HuH-7 (cell line): ENCODE measurements at places on chromosomes 11 and 22.
A peak's percentile ranks its signal among the peaks of the same experiment; 100 is the strongest.

DNA sequence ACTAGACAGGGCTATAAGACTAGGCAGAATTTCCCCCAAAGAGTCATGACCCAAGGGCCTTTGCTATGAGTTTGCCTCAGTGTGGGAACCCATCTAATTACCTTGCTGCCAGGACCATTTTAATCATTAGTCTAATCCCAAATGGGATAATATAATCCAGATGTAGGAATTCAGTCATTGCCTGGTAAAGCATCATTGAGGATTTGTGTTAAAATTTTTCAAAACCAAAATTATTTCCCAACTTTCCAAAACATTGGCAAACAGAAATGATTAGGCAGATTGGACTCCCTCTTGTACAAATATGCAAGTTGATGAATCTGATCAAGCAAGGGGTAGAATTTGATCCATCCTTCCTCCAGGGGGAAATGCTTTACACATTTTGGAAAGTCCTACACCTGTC lies 16.2 kb upstream of the MMP13 start:
- no peak for DNase-seq

DNA sequence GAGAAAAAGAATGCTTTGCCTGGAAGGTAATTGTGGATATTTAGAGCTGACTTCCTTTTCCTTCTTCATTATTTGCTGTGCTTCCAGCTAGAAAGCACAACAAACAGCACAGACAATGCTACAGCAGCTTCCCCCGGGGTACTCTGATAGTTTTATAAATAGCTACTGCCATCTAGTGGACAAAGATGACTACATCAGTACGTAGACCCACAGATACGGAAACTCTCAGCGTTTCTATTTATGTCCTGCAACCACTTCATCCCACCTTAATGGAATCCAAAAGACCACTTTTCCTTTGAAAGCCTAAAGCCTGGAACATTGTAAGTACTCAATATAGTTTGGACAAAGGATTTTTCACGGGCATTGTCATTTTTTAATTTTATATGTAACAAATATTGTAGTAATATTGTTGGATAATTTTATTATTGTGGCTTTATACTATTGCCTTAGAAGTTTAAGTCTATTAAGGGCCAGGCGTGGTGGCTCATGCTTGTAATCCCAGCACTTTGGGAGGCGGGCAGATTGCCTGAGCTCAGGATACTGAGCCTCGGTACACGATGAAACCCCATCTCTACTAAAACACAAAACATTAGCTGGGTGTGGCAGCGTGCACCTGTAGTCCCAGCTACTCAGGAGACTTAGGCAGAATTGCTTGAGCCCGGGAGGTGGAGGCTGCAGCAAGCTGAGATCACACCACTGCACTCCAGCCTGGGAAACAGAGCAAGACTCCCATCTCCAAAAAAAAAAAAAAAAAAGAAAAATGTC lies 7.5 kb downstream of the HSPA8 start:
- peak; percentile 67 for DNase-seq

GRCh38 chr11:63673579-63673978 lies 2.4 kb upstream of the ATL3 start:
- DNase-seq, result no peak

GRCh38 chr11:47285969-47286770 lies 16.2 kb downstream of the MADD start:
- no peak for DNase-seq

GRCh38 chr11:26569646-26570045 lies 2.4 kb downstream of the MUC15 start:
- no peak for DNase-seq

- DNase-seq, result no peak
Observed at GRCh38 chr11:1832920-1833295, 1.9 kb upstream of the SYT8 start.

DNA sequence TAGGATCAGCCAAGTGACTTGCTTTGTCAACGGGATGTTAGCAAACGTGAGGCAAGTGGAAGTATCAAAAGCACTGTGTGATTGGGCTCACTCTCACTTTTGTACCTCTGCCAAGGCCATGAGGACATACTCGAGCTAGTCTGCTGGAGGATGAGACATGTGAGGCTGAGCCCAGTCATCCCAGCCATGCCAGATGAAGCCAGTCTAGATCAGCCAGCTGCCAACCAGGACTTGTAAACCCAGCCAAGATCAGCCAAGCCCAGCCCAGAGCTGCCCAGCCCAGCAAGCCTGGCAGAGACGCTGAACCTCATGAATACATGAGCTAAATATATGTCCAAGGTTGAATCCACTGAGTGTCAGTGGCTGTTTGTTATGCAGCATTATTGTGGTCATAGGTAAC lies 369.7 kb downstream of the MN1 start:
- DNase-seq, result no peak

DNA sequence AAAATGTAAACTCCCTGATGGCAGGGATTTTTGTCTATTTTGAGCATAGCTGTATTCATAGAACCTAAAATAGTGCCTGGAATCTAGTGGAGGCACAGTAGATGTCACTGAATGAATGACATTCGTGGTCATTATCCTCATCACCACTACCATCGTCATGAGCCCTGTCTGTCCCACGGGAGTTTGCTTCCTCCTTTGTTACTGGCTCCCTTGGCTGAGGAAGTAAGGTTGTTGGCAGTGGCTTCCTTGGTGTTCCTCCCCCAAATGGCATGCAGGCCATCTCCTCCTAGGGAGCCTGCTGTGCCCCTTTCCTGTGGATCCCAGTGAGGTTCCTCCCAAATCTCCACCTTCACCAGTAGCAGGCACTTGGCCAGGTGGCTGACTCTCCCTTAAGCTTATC lies 183.0 kb downstream of the CEP164 start:
- DNase-seq, result no peak

DNA sequence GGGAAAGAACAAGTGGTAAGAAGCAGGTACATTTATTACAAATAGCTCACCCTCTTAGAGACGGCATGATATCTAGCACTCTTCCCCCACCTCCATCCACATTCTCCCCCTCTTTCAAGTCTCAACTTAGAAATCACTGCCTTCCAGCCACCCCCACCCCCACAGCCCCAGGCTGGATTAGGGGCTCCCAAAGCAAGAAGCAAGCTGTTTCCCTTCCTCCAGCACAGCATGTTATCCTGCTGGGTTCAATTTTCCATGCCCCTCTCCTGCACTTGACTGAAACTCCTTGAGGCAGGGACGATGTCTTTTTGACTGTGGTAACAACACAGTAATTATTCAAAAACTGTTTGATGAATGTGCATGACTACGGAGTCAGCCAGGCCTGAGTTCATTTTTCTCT lies 350.7 kb downstream of the LARGE1 start:
- no peak for DNase-seq

DNA sequence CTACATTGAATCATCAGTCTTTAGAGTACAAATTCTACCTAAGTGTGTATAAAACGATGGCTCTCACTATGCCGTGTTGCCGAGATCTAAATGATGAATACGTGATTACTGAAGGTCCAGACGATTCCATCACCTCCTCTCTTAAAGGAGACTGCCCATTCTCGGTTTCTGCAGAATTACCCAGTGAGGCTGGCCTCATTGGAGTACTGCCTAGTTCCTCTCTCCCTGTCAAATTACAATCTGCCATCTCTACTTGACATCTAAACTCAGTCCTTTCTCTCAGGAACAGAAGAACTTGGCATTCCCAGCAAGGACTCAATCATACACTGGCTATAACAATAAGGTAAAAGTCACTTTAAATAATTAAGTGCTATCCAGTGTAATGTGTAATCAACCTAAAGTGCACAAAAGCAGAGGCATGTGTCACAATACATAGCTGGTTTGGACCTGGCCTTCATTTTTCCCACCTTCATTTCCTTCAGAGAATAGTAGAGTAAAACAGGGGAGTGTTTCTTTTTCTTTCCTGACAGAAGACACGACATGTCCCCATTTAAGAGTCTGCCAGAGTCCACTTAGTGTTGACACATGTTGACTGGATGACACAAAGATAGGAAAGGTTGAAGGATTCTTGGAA lies 634.1 kb downstream of the LRRC4C start:
- no peak for DNase-seq

DNA sequence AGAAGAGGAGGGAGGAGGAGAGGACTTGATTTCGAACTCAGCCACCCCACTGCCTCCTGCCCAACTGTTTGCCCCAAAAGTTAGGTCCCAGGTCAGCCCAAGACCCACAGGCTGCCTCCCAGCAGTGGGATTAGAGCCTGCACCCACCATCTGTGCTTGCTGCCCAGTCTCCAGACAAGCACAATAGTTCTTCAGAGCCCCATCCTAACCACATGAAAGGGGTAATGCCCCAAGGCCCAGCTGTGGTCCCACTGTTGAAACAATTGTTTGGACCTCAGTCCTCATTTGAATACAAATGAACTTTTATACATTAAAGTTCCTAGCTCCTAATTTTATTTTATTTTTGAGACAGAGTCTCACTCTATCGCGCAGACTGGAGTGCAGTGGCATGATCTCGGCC lies 5.4 kb upstream of the VPS51 start:
- DNase-seq, result no peak

DNA sequence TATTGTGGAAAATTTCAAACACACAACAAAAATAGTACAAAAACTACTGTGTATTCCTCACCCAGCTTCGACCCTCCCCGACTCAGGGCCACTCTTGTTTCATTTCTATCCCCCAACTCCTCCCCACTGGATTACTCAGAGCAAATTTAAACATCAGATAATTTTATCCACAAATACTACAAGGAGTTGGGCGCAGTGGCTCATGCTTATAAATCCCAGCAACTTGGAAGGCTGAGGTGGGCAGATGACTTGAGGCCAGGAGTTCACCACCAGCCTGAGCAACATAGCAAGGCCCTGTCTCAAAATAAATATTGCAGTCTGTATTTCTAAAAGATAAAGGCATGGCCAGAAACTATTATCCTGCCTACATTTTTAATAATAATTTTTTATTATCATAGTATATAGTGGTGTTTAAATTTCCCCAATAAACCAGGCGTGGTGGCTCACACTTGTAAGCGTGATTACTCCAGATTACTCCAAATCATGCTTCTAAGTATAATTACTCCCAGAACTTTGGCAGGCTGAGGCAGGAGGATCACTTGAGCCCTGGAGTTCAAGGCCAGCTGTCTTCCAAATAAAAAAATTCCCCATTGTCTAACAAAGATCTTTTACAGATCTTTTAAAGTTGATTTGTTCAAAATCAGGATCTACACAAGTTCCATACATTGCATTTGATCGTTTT lies 39.8 kb downstream of the LRRC32 start:
- DNase-seq, result no peak

DNA sequence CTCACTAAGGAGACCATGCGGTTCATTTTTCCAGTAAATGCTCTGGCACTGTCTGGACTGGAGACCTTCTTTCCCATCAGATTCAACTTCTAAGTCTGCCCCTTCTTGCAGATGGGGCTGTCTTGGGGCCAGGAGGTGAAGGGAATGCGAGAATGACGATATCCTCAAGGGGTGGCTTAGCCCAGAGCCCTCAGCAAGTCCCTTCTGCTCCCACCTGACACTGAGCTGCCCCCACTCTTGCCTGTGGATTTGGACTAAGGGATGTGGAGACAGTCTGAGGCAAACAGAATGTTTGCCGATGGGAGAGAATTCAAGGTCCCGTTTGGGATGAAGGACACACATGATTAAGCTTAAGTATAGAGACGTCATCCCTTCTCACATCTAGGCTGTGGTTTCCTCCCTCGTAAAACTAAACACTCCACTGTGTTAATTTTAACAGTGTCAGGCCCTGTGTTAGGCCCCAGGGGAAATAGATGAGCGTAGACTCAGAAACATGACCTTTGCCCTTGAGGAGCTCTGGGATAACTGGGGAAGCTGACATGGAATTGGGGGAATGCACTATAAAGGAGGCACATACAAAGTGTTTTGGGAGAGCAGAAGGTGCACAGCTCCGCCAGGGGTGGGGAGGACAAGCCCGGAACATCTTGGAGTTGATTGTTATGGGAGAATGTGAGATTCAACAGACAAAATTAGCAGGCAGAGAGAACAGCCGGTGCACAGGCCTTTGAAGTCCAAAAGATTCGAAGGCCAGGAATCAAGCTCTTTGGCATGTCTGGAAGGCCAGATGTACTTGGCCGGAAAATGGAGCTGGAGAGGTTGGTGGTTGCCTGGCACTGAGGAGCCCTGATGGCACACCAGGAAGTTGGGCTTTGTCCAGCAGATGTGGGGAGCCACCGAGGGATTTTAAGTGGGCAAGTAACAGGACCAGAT lies 71.6 kb downstream of the ST3GAL4 start:
- DNase-seq, result no peak

DNA sequence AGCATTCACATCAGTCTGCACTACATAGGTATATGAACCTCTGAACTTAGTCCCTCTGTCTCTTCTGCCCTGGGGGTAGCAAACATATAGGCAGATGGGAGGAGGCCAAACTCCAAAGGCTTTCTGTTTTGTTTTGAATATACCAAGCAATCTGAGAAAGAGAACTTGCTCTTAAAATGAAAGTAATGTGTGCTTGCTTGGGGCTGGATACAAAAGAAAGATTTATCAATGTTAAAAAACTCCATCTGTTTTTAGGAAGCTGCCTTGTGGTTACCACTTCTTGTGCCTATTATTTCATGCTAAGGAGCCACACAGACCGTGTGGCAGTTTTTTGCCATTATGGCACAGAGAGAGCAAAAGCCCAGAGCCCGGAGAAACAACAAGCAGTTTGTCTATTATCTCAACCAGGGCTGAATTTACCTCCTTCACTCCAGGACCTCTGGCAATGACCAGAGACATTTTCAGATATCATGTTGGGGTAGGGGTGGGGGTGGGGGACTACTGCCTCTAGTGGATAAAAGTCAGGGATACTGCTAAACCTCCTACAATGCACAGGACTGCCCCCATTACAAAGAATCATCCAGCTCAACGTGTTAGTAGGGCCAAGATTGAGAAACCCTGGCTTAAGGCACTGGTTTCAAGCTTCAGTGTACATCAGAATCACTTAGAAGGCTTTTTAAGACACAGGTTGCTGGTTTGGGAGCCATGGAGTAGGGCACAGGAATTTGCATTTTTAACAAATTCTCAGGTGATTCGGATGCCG lies 124.2 kb downstream of the APIP start:
- DNase-seq, result no peak

GRCh38 chr11:122677256-122677655 lies 21.7 kb downstream of the UBASH3B start:
- DNase-seq, result no peak

DNA sequence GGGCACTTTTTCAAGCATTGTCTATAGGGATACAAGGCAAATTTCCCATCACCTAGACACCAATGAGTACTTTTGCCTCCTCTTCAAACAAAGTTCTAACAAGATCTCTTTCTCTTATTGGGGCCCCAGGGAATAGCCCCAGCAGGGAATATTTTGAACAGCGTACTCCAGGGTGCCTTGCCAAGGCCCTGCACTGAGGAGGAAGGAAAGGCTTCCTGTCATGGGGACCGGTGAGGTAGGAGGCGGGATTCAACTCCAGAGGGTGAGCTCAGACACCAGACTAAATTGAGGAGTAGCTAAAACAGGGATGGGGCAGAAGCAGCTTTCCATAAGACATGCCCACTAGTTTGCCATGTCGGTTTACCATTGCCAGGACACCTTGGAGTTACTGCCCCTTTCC lies 28.0 kb upstream of the OR56B4 start:
- DNase-seq, result no peak

- DNase-seq, result no peak
Observed at GRCh38 chr22:23534851-23535717, 45.0 kb downstream of the IGLL1 start.

- DNase-seq, result no peak
Observed at GRCh38 chr11:29305456-29306232, 711.2 kb downstream of the KCNA4 start.

GRCh38 chr11:28461846-28462245 lies 353.7 kb downstream of the METTL15 start:
- no peak for DNase-seq

- DNase-seq, result no peak
Observed at GRCh38 chr22:46801331-46801811, 38.9 kb downstream of the TBC1D22A start.

- DNase-seq, result no peak
Observed at GRCh38 chr22:27829620-27830019, 28.1 kb upstream of the MN1 start.

GRCh38 chr22:32985899-32986765 lies 72.0 kb downstream of the SYN3 start:
- peak; percentile 80 for DNase-seq
